ENCODE measurements at places on chromosomes 11 and 22.

- no peak for DNase-seq
These were observed 807.6 kb downstream of the DLG2 start for GRCh38 chr11:84819537-84819936.

- no peak for DNase-seq
These were observed 28.6 kb downstream of the PPP2R1B start for GRCh38 chr11:111737444-111738210.

DNA sequence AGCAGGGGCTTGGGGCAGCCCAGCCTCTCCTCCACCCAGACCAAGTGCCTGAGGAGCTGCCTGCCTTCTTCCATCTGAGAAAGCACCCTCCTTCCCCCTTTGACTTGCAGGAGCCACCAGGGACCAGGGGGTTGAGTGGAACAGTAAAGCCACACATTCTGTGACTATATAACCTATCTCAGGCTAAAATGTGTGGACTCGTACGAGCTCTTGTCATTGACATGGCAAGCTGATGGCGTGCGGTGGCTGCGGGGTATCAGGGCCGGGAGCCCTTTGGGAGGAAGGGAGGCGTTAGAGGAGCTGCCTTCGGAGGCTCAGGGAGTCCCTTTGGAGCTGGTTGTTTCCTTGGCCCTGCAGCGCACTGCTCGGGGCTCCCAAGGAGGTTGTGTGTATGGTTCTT lies 84.5 kb downstream of the CEP164 start:
- DNase-seq, result no peak

- no peak for DNase-seq
These were observed 29.2 kb downstream of the RASSF10 start for GRCh38 chr11:13038366-13038765.

- DNase-seq, result no peak
These were observed 16.6 kb upstream of the MOB2 start for GRCh38 chr11:1502954-1503707.

- DNase-seq, result no peak
These were observed 4.0 kb upstream of the C22orf31 start for GRCh38 chr22:29065468-29066190.

DNA sequence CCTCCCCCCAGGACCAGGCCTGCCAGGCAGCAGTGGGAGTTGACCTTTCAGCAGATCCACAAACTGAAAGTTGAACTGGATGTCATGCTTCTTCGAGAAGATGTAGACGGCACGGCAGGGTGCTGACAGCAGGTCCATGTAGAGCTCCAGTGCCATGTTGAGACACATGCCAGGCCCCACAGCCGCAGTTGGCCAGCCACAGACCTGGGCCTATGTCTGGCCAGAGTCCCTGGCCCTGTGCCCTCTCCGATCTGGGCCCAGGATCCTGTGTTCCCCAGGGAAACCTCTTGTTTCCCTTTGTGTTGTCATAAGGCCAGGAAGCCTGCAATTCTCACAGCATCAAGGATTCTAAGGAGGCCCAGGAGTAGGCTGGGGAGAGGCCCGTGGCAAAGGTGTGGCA lies at the start of gene GSTT4:
TSS of gene GSTT4 (minus strand) at position 253 of the 400 bp plus-strand sequence. CDS start at position 156, 97 bp downstream.
- DNase-seq, result no peak

DNA sequence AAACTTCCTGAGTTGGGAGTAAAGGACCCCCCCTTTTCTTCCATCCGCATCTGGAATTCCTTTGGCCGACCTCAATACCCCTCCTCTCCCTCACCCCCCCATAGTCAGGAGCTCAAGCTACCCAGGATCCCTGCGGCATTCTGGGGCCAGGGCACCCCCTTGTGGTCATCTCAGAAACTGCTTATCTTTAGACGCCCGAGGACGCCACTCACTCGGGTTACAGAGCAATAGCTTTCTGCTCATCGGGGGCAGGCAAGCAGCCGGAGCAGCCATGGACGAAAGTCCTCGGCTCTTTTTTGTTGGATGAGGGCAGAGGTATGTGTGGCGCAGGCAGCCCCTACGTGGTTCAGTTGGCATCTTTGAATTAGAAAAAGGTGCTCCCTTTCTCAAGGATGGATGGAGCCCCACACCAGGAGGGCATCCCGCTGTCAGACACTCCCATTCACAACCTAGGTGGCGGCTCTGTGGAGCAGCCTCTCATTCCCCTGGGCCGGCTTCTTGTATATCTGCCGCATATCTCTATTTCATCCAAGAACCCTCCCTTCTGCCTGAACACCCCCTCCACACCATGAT lies 2.3 kb downstream of the C1QTNF5 start:
- no peak for DNase-seq

- DNase-seq, result no peak
These were observed 72.8 kb downstream of the THAP12 start for GRCh38 chr11:76307978-76308747.

DNA sequence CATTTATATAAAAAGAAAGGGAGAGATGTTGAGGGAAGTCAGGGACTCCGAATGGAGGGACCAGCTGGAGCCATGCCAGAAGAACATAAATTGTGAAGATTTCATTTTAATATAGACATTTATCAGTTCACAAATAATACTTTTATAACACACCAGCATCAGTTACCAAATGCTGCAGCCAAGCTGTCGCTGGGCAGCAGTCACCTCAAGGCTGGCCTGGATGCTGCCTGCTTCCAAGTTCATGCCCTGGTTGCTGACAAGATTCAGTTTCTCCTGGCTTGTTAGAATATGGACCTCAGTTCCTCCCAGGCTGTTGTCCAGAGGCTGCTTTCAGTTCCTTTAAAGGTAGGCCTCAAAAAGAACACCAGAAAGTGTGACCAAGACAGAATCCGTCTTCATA lies 30.8 kb upstream of the ALDH3B2 start:
- DNase-seq, result no peak

- DNase-seq, result no peak
These were observed 51.7 kb downstream of the GRAMD4 start for GRCh38 chr22:46671824-46672432.

DNA sequence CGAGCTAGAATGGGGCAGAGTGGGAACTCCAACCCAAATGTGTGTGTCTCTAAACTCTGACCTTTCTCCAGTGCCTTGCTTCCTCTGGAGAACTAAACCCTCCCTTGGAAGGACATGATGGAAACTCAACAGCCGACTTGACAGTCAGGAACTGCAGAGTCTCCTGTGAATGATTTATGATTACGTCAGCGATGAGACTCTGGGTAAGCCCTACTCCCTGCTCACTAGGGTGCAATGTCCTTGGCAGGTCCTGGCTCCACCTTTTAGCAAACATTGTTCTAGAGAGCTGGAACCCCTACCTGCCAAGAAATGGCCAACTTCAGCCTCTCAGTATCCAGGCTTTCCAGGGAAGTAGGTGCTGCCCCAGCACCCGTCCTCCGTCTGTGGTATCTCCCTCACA lies 96.1 kb upstream of the CD82 start:
- DNase-seq, result no peak

DNA sequence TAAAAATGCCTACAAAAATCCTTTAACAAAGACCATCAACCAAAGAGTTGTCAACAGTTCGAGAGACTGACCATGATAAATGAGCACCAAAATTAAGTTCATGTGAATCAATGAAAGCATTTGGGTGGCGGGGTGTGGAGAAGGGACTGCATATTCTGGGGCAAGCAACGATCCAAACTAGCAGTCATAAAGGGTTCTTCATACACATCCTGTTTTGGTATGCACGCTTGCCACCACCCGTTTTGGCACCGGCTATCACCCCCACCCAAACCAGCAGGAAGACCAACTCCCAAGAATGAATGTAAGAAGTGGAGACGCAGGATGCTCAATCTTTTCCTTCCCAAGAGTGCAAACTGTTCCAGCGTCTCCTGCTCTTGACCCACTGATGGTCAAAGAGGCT lies 80.8 kb downstream of the SGSM3 start:
- DNase-seq, result no peak

Measured in NCI-H1436 treated with DMSO at 0.1 percent for 48 hours (cell line).